ENCODE measurements at places on chromosomes 5 and 9.

GRCh38 chr9:101442318-101442717 lies 6.7 kb upstream of the ALDOB start:
- DNase-seq, result no peak
- peak overlapping the region; percentile 14 for H3K27ac ChIP-seq
- no peaks in the 10 kb centered on the region for H3K27me3 ChIP-seq
- peaks cover 5% of the 10 kb centered on the region for H3K4me1 ChIP-seq

- H3K27me3 ChIP-seq, result no peaks in the 10 kb centered on the region
- H3K4me3 ChIP-seq, result no peak overlapping the region
- H3K27ac ChIP-seq, result no peak overlapping the region
- H3K4me1 ChIP-seq, result no peaks in the 10 kb centered on the region
- no peaks in the 10 kb centered on the region for H3K36me3 ChIP-seq
- no peak for DNase-seq
Measured at GRCh38 chr9:92992549-92992948, 45.2 kb downstream of the FGD3 start.

GRCh38 chr9:86843206-86843605 lies 104.1 kb downstream of the GAS1 start:
- no peaks in the 10 kb centered on the region for H3K27me3 ChIP-seq
- DNase-seq, result no peak
- no peak overlapping the region for H3K4me3 ChIP-seq
- H3K27ac ChIP-seq, result no peak overlapping the region
- H3K4me1 ChIP-seq, result no peaks in the 10 kb centered on the region

- DNase-seq, result peak; percentile 71
- H3K36me3 ChIP-seq, result no peaks in the 10 kb centered on the region
- peak overlapping the region; percentile 19 for H3K4me3 ChIP-seq
- H3K27me3 ChIP-seq, result peaks cover 9% of the 10 kb centered on the region
- peaks cover 26% of the 10 kb centered on the region for H3K4me1 ChIP-seq
- H3K27ac ChIP-seq, result no peak overlapping the region
Measured at GRCh38 chr5:141914199-141914743, 9.4 kb upstream of the DELE1 start.

- no peak for DNase-seq
- no peak overlapping the region for H3K4me3 ChIP-seq
- H3K27ac ChIP-seq, result no peak overlapping the region
- H3K36me3 ChIP-seq, result no peaks in the 10 kb centered on the region
- no peaks in the 10 kb centered on the region for H3K4me1 ChIP-seq
- H3K27me3 ChIP-seq, result no peaks in the 10 kb centered on the region
Measured at GRCh38 chr5:52674815-52675545, 112.7 kb upstream of the ITGA1 start.

- H3K4me3 ChIP-seq, result no peak overlapping the region
- no peaks in the 10 kb centered on the region for H3K27me3 ChIP-seq
- H3K4me1 ChIP-seq, result no peaks in the 10 kb centered on the region
- no peak overlapping the region for H3K27ac ChIP-seq
Measured at GRCh38 chr5:83701886-83702285, 18.8 kb downstream of the HAPLN1 start.
